ENCODE measurements at places on chromosomes 7 and 10. TPM values are rescaled to one million over a fixed set of nuclear protein-coding genes. Genes with fewer than 3 reads are reported as not detected.

AGAP5 gene
- total RNA-seq: 6.6 TPM

- no peak for DNase-seq
- no peaks in the 10 kb centered on the region for H3K27me3 ChIP-seq
- H3K4me3 ChIP-seq: no peak overlapping the region
- H3K27ac ChIP-seq: 0 out of 2 replicates have a peak overlapping the region, but pooled peaks have one; percentile 19
- H3K4me1 ChIP-seq: peaks cover 8% of the 10 kb centered on the region
Observed at GRCh38 chr7:130867039-130867438, 133.0 kb upstream of the KLF14 start.

CALML3 gene
- total RNA-seq: not detected

IFIT2 gene
- total RNA-seq: 31.6 TPM

SPDYE6 gene
- not detected for total RNA-seq

DNA sequence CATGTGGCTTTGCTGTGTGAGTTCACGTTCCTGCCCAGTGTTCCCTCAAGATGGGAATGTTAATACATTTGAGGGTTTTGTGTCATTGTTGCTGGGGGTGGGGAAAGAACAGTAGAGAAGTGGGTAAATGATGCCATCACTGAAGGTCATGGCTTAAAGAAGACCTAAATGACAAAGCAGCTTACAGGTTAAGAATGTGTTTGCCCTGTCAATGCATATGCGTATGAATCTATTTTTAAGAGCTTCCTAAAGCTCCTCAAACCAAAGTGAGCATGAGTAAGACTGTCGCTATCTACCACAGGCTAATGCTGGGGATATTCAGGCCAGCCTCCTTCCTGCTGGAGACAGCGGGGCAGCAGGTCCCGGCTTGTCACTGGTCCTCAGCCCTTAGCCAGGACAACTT, 162.9 kb downstream of the CREB5 start:
- H3K4me1 ChIP-seq: no peaks in the 10 kb centered on the region
- H3K27me3 ChIP-seq: peaks cover 29% of the 10 kb centered on the region
- no peak overlapping the region for H3K27ac ChIP-seq
- no peak overlapping the region for H3K4me3 ChIP-seq
- DNase-seq: no peak
- H3K36me3 ChIP-seq: no peaks in the 10 kb centered on the region

GRCh38 chr10:127035827-127036226, 130.6 kb downstream of the DOCK1 start:
- H3K4me3 ChIP-seq: no peak overlapping the region
- H3K36me3 ChIP-seq: peaks cover 4% of the 10 kb centered on the region
- H3K4me1 ChIP-seq: no peaks in the 10 kb centered on the region
- no peak overlapping the region for H3K27ac ChIP-seq
- no peaks in the 10 kb centered on the region for H3K27me3 ChIP-seq
- DNase-seq: no peak

GRCh38 chr10:130112821-130113220, 2.2 kb upstream of the C10orf143 start:
- H3K4me1 ChIP-seq: peaks cover 9% of the 10 kb centered on the region
- no peak overlapping the region for H3K27ac ChIP-seq
- no peaks in the 10 kb centered on the region for H3K36me3 ChIP-seq
- no peaks in the 10 kb centered on the region for H3K27me3 ChIP-seq
- no peak for DNase-seq

PSD gene
- 2.4 TPM for total RNA-seq

BAZ1B gene
- 107 TPM for total RNA-seq

- H3K4me1 ChIP-seq: peaks cover 12% of the 10 kb centered on the region
- no peaks in the 10 kb centered on the region for H3K36me3 ChIP-seq
- no peak for DNase-seq
- no peak overlapping the region for H3K4me3 ChIP-seq
- H3K27ac ChIP-seq: no peak overlapping the region
Observed at GRCh38 chr10:49733866-49734265, 28.3 kb downstream of the OGDHL start.

TEX47 gene
- total RNA-seq: not detected

DENND2A gene
- total RNA-seq: 1.4 TPM

DNA sequence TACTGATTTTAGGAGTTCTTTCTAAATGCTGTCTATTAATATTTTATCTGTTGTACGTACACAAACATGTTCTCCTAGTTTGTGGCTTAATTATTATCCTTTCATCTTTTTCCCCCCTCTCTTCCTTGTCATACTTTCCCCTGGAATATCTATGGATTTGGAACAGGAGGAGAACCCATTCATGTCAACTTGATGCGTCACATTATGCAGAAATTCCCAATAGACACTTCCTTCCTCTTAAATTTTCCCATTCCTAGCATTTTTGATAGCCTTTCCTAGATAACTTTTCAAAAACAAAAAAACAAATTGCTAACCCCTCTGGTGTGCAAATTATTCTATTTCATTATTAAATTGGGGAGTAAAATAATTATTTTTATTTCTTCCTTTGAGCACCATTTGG, 36.2 kb downstream of the SLC35B4 start:
- no peak for DNase-seq
- no peak overlapping the region for H3K4me3 ChIP-seq
- H3K36me3 ChIP-seq: no peaks in the 10 kb centered on the region
- H3K4me1 ChIP-seq: no peaks in the 10 kb centered on the region
- H3K27ac ChIP-seq: no peak overlapping the region
- H3K27me3 ChIP-seq: peaks cover 8% of the 10 kb centered on the region

DNA sequence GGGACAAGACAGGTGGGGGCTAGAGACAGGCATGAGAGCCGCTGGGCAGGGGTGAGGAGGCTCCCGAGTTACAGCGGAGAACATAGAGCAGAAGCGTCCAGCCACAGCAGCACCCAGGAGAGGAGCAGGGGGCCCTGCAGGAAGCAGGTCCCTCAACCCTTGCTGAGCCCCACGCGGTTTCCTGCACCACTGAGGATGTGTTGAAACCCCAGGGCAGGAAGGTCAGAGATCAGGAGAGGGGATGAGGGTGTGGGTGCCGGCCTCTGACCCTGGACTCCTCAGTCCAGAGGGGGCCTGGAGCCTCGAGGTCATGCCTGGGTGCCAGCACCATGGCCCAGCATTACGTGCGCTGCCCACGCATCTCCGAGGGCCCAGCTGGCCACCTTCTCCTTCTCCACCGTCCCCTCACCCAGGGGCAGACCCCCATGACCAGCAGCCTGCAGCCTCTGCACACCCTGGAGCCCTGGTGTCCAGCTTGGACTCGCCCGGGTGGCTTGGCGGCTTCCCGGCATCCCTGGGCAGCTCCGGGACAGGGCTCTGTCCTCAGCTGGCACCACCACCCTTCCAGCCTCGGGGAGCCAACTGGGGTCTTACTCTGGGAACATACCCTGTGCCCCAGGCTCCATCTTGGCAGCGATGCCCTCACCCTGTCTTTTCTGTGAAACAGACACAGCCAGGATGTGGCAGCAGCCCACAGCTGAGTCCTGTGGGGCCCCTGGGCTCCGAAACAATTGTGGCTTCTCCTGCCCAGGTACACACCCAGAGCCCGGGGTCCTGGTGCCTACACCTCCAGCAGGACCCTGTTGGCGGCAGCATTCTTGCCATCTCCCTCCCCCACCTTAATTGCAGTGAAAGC, 52.0 kb downstream of the STK32C start:
- H3K4me3 ChIP-seq: no peak overlapping the region
- no peak for DNase-seq

CLRN3 gene
- total RNA-seq: not detected
